Panc1 (cell line): ENCODE measurements at places on chromosomes 12 and 14. TPM values are rescaled to one million over a fixed set of nuclear protein-coding genes. Genes with fewer than 3 reads are reported as not detected.

SMIM10L1 gene
- total RNA-seq = 6.0 TPM

VWF gene
- total RNA-seq = 0.31 TPM

- no peak overlapping the region for H3K27ac ChIP-seq
- H3K36me3 ChIP-seq = no peaks in the 10 kb centered on the region; the same call in 1 of the 2 replicates
- H3K4me1 ChIP-seq = no peaks in the 10 kb centered on the region
- no peaks in the 10 kb centered on the region for H3K27me3 ChIP-seq
- no peak overlapping the region for H3K4me3 ChIP-seq
Measured at GRCh38 chr12:71282925-71283324, 125.1 kb upstream of the TSPAN8 start.

- H3K27ac ChIP-seq = no peak overlapping the region
- H3K4me1 ChIP-seq = no peaks in the 10 kb centered on the region
- no peak for DNase-seq
- no peaks in the 10 kb centered on the region for H3K27me3 ChIP-seq
- H3K36me3 ChIP-seq = no peaks in the 10 kb centered on the region
Measured at GRCh38 chr12:126418400-126418799, 1353.2 kb downstream of the AACS start.

DNA sequence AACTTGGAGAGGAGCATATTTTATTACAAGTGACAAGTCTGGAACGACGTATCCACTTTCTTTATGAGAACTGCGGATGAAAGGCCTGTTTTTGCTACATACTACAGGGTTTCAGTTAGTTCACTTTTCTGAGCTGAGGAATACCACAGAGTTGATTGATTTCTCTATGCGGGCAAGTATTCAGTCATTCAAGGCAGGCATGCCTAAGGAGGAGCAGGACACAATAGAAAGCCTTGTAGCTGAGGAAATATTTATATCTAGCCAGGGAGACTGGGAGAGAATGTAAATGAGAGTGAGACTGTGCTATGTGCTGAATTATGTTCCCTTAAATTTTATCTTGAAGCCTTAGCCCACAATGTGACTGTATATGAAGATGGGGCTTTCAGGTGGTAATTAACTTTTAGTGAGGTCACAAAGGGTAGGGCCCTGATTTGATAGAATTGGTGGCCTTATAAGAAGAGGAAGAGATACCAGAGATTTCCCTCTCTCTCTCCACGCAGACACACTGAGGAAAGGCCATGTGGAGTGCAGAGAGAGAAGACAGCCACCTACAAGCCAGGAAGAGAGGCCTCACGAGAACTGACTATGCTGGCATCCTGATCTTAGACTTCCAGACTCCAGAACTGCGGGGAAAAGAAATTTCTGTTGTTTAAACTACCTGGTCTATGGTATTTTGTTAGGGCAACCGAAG, 459.0 kb upstream of the ATP2B1 start:
- no peak overlapping the region for H3K27ac ChIP-seq
- no peak for DNase-seq
- no peaks in the 10 kb centered on the region for H3K4me1 ChIP-seq
- H3K27me3 ChIP-seq = no peaks in the 10 kb centered on the region

BDKRB2 gene
- total RNA-seq = 0.05 TPM

MED6 gene
- total RNA-seq = 24.4 TPM

DNA sequence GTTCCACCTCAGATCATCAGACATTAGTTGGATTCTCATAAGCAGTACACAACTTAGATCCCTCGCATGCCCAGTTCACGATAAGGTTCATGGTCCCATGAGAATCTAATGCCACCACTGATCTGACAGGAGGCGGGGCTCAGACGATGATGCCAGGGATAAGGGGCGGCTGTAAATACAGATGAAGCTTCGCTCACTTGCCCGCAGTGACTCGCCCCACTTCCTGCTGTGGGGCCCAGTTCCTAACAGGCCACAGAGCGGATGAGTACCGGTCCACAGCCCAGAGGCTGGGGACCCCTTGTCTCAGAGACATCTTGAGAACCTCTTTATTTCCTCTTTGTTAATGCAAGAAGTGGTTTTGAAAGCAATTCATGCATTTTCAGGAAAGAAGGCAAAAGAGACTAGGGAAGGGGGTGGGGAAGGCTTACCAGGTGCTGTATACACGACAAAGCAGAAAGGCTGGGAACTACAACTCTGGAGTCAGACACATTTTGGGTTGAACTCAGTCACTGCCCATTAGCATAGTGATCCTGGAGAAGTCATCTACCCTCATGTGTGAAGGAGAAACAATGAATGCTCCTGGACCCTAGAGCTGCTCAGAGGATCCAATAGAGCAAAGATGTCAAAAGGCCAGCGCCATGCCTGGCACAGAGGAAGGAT, 68.7 kb downstream of the EID3 start:
- H3K4me3 ChIP-seq = no peak overlapping the region
- no peaks in the 10 kb centered on the region for H3K27me3 ChIP-seq
- peaks cover 8% of the 10 kb centered on the region; the same call in 1 of the 2 replicates for H3K4me1 ChIP-seq

JPH4 gene
- 0.05 TPM for total RNA-seq

GRCh38 chr14:61350427-61351270, 29.3 kb downstream of the PRKCH start:
- no peak overlapping the region for H3K27ac ChIP-seq
- no peaks in the 10 kb centered on the region for H3K4me1 ChIP-seq
- no peak overlapping the region for H3K4me3 ChIP-seq
- H3K36me3 ChIP-seq = no peaks in the 10 kb centered on the region

DIO2 gene
- total RNA-seq = 0.05 TPM

DNA sequence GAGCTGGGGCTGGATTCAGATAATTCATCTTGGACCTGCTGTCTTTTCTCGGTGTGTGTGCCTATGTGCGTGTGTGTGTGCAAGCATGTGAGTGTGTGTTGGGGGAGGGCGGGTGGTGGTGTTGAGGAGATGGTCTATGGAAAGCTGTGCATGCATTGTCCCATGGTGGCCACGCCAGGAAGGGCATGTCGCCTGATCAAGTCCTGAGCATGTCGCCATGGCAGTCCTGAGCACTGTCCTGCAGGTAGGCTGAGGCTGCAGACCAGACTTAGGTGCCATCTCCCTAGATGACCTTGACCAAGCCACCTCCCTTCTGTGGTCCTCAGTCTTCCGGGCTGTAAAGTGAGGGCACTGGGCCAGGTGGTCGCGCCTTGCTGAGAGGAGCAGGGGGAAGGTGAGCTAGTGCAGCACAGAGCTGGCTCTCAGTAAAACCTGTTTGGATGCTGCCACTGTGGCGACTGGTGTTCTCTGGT, 81.4 kb downstream of the PAPOLA start:
- H3K36me3 ChIP-seq = no peaks in the 10 kb centered on the region
- DNase-seq = no peak
- H3K4me3 ChIP-seq = no peak overlapping the region
- H3K4me1 ChIP-seq = no peaks in the 10 kb centered on the region

- H3K4me3 ChIP-seq = no peak overlapping the region
- H3K4me1 ChIP-seq = peaks cover 10% of the 10 kb centered on the region
- peak; percentile 5 for DNase-seq
- H3K27ac ChIP-seq = no peak overlapping the region
- no peaks in the 10 kb centered on the region; the same call in 1 of the 2 replicates for H3K36me3 ChIP-seq
- no peaks in the 10 kb centered on the region for H3K27me3 ChIP-seq
Measured at GRCh38 chr12:107027636-107028053, 40.7 kb upstream of the MTERF2 start.

SMCO2 gene
- 0.36 TPM for total RNA-seq
